ENCODE measurements at places on chromosomes 16 and 17.

DNA sequence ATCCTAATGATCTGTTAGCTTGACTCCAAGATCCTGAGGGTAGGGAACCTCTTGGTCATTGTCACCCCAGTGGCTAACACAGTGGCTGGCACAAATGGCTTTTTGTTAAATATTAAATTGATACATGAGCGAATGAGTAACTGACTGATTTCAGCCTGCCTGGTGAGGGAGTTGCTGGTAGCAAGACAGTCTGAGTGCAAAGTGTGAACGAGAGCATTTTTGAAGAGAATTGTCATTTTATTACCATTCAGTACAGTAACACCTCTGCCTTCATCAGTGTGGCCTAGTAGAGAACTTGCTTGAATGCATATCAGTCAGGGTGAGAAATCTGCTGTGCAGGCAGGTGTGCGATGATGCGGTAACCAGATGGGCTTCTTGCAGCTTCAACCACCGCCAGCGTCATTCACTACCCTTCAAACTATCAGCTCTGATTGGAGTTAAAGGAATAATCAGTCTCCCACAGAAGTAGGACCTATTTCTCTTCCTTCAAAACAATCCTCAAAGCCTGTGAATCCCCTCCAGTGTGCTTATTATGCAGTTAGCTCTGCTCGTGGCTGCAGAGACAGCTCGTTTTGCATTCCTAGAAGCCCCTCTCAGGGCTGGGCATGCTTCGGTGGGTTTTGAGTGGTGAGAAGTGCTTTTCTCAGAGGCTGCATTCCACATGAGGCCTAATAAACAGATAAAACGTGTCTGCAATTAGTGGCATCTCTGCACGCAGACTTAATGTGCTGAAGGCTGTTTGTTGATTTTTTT, 29.0 kb downstream of the HEXIM2 start:
- no peak for DNase-seq

- DNase-seq, result no peak
Measured at GRCh38 chr17:40672654-40673053, 7.7 kb upstream of the KRT222 start.

DNA sequence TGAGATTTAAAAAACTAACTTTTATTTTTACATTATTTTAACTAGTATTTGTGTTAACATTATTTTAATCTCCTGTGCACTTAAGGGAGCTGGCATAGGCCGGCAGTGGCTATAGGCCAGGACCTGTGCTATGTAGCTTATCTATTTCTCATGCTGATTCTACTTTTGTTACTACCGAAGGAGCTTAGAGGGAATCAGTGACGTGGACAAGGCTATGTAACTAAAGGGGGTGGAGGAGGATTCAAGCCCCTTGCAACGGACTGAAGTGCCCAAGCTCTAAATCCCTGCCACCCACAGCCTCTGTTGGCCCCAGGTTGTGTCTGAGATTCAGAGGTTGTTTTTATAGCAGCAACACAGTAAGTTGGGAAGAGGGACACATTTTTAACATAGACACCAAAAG, 356.4 kb downstream of the WWOX start:
- no peak for DNase-seq

GRCh38 chr17:50598487-50598886, 36.2 kb upstream of the ABCC3 start:
- DNase-seq, result no peak

DNA sequence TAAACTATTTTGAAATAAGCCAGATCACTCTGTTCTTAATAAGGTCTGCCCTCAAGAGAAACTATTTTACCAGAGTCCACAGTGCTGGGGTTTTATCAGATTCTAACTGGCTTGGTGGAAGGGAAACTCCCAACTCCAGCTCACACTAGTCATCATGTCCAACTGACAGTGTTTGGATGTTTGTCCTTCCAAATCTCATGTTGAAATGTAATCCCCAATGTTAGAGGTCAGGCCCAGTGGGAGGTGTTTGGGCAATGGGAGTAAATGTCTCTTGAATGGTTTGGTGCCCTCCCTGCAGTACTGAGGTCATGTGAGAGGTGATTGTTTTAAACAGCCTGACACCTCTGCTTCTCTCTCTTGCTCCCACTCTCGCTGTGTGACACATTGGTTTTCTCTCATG, 1301.0 kb upstream of the CDH8 start:
- DNase-seq, result no peak

DNA sequence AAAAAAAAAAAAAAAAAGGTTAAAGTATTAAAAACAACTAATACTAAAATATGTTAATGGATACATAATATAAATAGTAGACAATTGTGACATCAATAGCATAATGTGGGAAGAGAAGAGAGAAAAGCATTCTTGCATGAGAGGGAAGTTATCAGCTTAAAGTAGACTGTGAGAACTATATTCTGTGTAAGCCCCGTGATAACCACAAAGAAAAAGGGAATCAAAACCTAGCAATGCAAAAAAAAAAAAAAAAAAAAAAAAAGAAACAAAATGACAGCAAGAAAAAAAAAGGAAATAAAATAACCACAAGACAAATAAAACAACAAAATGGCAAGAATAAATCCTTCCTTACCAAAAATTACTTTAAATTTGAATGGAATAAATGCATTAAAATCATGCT, 39.8 kb upstream of the MYLK3 start:
- no peak for DNase-seq

- no peak for DNase-seq
Measured at GRCh38 chr17:12395733-12396354, 269.8 kb upstream of the MYOCD start.

DNA sequence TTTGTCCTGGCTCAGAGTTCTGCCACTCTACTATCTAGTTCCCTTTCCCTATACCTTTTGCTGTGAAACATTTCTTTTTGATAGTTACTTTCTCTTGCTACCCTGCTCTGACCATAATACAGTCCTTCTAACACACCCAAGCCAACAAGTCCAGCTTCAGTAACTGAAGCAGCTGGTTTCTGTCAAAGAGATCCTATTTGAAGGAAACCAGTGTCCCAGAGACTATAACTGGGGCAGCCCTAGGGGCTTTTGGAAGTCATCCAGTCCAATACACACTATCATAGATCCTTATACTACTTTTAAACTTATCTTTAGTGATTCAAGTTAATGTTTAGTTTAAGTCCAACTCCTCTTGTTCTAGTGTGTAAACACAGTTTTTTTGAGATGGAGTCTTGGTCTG, 17.3 kb upstream of the DHRS13 start:
- DNase-seq, result no peak

- DNase-seq, result no peak
Measured at GRCh38 chr17:60327134-60327900, 64.6 kb downstream of the USP32 start.

- DNase-seq, result no peak
Measured at GRCh38 chr16:30769379-30770089, 7.4 kb downstream of the RNF40 start.

GRCh38 chr16:2470603-2471015, 488 bp upstream of the NTN3 start:
- no peak for DNase-seq

GRCh38 chr17:81456798-81457197, 55.8 kb downstream of the ACTG1 start:
- DNase-seq, result no peak

GRCh38 chr17:78610951-78611511, 33.8 kb upstream of the DNAH17 start:
- DNase-seq, result no peak

- DNase-seq, result no peak
Measured at GRCh38 chr17:41844971-41845370, 7.3 kb downstream of the KLHL10 start.

DNA sequence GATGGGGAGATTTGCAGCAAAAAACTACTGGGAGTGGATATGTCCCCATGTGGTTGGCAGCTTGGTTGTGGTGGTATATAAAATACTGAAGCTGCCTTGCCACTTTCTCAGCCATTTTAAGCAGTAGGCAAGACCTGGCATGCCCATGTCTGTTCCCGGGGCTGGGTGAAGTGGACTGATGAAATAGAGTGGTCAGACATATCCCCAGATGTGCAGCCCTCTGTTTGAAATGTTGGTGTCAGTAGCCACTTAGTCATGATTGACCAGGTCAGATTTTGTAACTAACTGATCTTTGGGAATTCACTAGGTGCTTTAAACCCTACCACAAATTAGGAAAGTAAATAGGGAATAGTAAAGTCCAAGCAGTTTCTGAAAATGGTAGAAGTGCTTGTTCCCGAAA, 151.6 kb downstream of the PHKB start:
- DNase-seq, result no peak

- no peak for DNase-seq
Measured at GRCh38 chr17:7922269-7922844, 6.3 kb upstream of the RNF227 start.

DNA sequence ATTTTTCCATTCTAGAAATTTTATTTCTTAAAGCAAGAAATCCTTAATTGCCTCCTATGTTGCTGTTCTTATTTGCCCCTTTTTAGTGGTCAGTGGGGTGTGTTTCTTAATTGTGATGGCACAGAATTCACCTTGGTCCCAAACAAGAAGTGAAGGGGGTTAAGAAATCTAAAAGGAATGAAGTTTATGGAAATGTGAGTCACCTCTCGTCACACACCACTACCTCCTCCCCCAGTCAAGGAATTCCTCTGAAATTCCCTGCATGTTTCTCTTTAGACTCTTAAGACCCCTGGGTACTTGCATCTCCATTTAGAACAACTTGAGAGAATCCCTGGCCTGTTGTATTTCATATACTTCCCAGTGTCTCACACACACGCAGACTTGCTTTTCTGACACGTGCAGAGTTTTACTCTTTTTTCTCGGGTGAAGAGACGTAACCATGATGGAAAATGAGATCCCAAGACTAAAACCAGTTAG, 247.4 kb downstream of the PRKCA start:
- no peak for DNase-seq

- DNase-seq, result no peak
Measured at GRCh38 chr17:76304226-76305134, 3.6 kb downstream of the QRICH2 start.

GRCh38 chr16:21584817-21585216, 14.6 kb upstream of the METTL9 start:
- no peak for DNase-seq

DNA sequence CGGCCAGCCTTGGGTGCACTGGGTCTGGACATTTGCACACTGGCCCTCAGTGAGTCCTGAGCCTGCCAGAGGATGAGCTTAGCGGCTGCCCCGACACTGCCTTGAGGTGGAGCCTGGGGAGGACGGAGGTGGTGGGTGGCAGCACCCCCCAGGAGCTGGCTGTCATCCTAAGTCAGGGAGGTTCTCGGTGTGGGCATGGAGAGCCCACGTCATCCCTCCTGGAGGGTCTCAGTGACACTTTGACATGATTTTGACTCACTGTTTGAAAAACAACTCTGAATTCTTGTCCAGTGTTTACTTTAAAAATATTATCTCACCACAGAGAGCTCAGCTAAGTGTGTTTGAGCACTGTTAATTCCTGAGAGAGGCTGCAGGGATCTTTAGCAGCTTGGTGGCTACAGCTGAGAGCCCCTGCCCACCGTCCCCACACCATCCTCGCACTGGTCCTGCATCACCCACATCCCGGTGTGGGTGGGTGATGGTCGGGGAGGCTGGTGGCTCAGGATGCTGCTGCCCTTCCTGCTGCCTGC, 63.1 kb downstream of the BANP start:
- DNase-seq, result no peak

DNA sequence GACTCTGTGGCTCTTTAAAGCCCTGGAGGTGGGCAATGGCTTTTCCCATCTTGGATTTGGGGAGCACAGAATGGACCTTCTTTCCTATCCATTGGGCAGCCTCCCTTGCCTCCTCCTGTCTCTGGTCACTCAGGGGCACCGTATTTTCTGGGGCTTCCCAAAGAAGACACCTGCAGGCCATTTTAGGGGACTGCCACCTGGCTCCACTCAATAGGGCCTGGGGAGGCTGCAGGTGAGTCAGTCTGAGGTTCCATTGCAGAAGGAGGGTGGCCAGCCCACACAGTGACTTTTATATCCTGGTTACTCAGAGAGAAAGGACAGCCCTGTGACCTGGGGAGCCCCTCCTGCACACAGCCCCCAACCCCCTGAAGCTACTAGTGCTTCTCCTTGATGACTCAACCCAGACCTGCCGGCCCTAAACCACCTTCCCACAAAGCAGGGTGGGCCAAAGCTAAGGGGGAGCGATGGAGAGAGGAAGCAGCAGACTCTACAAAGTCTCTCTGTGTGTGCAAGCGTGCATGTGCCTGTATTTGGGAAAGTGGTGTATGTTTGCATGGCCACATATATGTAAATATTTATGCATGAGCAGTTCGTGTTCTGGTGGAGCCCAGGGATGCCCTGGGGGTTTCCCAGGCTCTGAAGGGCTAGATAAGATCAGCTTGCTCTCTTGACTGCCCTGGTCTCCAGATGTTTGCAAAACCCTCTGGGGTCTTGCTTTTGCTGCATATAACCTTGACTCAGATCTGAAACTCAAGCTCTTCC, 5.0 kb downstream of the CX3CL1 start:
- peak; percentile 3 for DNase-seq

- DNase-seq, result no peak
Measured at GRCh38 chr17:57536789-57537523, 208.1 kb downstream of the CCDC182 start.

- no peak for DNase-seq
Measured at GRCh38 chr16:57430955-57431354, 16.2 kb downstream of the CIAPIN1 start.

- DNase-seq, result no peak
Measured at GRCh38 chr16:50878966-50879615, 137.2 kb downstream of the CYLD start.

DNA sequence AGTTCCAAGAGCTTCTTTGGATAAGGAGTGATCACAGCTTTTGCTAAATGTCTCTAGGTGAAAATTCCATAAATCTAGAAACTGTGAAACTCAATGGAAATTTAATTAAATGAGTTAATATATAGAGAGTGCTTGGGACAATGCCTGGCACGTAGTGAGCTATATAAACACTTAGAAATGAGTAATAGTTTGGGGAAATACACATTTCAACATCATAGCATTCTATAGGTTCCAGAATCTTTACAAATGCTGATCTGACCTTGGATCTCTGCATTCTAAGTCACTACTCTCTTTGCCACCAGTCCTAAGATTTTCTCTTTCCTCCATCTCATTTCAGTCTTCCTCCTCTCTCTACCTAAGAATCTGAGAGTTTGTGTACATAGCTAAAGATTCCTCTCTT, 175.6 kb downstream of the SOX9 start:
- DNase-seq, result no peak

GRCh38 chr16:35744726-35745125, 2285.3 kb downstream of the TP53TG3F start:
- DNase-seq, result no peak

- peak; percentile 34 for DNase-seq
Measured at GRCh38 chr17:386141-386876, 33.7 kb upstream of the RPH3AL start.

DNA sequence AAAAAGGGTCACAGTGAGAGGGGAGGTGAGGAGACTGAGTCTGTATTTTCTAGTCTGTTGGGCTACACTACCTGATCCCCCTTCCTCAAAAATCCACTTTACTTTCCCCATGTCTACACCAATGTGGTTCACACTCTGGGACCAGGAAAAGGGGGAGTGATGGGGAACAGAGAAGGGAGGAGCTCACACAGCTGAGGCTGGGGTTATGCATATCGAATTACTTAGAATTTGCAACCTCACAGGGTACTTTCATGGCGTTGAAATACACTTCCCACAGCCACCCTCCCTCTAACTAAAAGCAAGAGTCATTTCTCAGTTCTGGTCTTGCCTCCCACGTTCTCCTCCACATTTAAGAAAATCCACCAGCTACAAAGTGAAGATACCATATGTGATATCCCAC, 14.1 kb downstream of the MAPT start:
- DNase-seq, result no peak

Measured in activated naive CD8-positive, alpha-beta T cell treated with anti-CD3 and anti-CD28 coated beads, Interleukin-2, amount 50 U/mL, for 16 hours (primary cell).